ENCODE measurements at places on chromosomes 4 and X.

GRCh38 chr4:87505862-87506261 is 23.3 kb downstream of the SPARCL1 start:
- no peak for DNase-seq

GRCh38 chr4:4859799-4860599 is 534 bp downstream of the MSX1 start:
- no peak for DNase-seq

GRCh38 chrX:109672239-109672638 is 47.3 kb upstream of the KCNE5 start:
- DNase-seq, result no peak

DNA sequence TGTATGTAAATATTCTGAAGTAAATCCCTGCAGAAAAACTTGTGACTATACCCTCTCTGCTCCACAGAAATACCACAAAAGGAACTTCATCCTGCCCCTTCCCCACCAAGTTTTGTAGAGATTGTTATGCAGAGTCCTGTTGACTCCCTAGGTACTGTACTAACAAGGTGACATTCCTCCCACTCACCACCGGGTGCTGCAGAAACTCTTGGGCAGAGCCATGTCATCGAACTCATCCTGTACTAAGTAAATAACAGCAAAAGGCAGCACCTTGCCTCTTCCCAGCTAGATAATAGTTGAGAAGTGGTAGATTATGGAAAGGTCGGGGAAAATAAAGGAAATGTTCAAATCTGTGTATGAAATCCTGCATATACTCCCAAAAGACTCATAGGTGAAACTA is 233.3 kb downstream of the STPG2 start:
- DNase-seq, result no peak

DNA sequence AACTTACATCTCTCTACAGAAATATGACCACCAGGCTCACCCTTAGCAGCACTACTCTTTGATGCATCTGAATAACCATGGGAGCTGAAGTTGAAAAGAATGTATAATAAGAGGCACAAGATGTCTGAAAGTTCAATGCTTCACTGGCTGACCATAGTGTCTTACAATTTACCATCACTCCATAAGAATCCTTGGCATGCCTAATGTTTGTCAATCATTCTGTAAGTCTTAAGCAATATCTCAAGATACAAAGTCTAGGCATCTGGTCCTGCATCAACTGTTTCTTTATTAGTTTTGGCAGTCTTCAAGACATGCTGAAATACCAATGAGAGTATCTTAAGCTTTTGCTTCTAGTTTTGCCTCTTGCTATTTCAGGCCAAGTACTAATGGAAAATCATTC is 755.5 kb downstream of the STIM2 start:
- no peak for DNase-seq

All from NCI-H146 (cell line).